Activated naive CD8-positive, alpha-beta T cell treated with anti-CD3 and anti-CD28 coated beads, Interleukin-2, amount 10 ng/mL, durations not matched to agents 7 days and 5 days (primary cell): ENCODE measurements at places on chromosomes 4 and X. TPM values are rescaled to one million over a fixed set of nuclear protein-coding genes. Genes with fewer than 3 reads are reported as not detected.

GPR50 gene
- not detected for total RNA-seq

- H3K36me3 ChIP-seq: peaks cover 1% of the 10 kb centered on the region
- no peak for DNase-seq
- no peaks in the 10 kb centered on the region for H3K27me3 ChIP-seq
- H3K4me1 ChIP-seq: no peaks in the 10 kb centered on the region
- H3K27ac ChIP-seq: no peak overlapping the region
These were observed 69.5 kb downstream of the PDE5A start for GRCh38 chr4:119559044-119559647.

CXCL11 gene
- total RNA-seq: not detected

- no peaks in the 10 kb centered on the region for H3K4me1 ChIP-seq
- H3K27ac ChIP-seq: no peak overlapping the region
- no peak overlapping the region for H3K4me3 ChIP-seq
These were observed 28.6 kb downstream of the SULT1B1 start for GRCh38 chr4:69731847-69732246.

DNA sequence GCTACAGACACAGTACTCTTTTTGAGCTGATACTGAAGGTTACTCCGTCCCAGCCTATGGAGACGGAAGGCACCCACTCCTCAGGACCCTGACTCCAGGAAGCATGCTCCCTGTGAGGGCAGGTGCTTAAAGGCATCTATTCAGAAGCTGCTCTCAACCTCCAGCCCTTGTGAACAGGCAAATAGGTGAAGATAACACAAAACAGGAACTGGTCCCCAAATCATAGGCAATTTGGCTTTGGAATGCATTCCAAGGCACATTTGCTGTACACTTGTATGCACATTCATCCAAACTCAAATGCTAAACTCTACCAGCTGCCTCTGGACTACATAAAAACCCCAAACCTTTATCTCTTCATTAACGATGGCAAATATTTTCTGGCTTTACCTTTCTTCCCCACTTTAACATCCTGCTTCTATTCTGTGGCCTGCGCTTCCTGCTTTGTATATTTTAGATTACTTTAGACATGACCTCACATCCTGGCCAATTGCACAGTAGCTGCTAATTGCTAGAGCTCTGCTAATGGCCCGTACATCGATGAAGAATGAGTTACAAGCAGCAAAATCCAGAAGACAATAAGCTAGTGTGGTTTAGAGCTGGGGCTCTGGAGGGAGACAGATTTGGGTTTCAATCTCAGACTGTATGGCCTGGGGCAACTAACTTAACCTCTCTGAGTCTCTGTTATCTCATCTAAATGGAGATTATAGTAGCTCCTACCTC is 3.2 kb downstream of the SEL1L3 start:
- no peaks in the 10 kb centered on the region for H3K27me3 ChIP-seq
- DNase-seq: no peak
- peaks cover 59% of the 10 kb centered on the region for H3K4me1 ChIP-seq

NDP gene
- total RNA-seq: not detected

- H3K27me3 ChIP-seq: peaks cover 2% of the 10 kb centered on the region
- no peak overlapping the region for H3K4me3 ChIP-seq
- H3K36me3 ChIP-seq: peaks cover 4% of the 10 kb centered on the region
- DNase-seq: no peak
- H3K4me1 ChIP-seq: peaks cover 7% of the 10 kb centered on the region
These were observed 3.8 kb upstream of the CENPC start for GRCh38 chr4:67549123-67549522.

DNA sequence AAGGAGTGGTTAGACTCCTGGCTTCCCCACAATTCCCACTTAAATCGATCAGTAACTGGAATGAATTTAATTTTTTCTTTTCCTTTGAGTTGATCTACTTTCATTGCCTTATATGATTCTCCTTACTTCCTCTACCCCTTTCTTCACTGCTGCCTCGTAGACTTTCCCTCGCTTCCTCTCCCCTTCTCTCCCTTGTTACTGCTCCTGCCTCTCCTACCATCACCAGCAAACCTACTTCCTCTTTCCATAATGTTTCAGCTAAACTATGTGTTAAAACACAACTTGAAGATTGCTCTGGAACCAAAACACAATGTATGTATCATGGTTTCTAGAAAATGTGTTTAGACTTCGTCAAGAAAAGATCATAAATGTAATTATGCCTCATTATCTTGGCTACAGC is 132.0 kb upstream of the TET2 start:
- no peak overlapping the region for H3K4me3 ChIP-seq
- H3K27me3 ChIP-seq: peaks cover 7% of the 10 kb centered on the region
- no peak for DNase-seq
- H3K27ac ChIP-seq: no peak overlapping the region

- no peaks in the 10 kb centered on the region for H3K27me3 ChIP-seq
- peaks cover 53% of the 10 kb centered on the region for H3K4me1 ChIP-seq
- H3K4me3 ChIP-seq: peak overlapping the region; percentile 86
- peaks cover 30% of the 10 kb centered on the region for H3K36me3 ChIP-seq
- H3K27ac ChIP-seq: peak overlapping the region; percentile 99
These were observed 19.1 kb downstream of the SH3BP2 start for GRCh38 chr4:2811830-2812611.

DNA sequence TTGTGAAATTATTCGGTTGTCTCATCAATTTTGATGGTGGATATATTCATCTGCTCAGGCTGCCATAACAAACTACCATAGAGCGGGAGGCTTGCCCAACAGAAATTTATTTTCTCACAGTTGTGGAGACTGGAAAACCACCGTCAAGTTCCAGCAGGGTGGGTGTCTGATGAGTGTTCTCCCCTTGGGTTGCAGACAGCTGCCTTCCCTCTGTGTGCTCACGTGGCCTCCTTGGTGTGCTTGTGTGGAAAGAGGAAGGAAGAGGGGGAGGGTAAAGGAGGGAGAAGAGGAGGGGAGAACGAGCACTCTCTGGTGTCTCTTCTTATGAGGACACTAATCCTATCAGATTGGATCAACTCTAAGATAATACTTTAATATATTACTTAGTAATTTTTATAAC is 123.8 kb upstream of the TEX13D start:
- no peaks in the 10 kb centered on the region for H3K36me3 ChIP-seq
- peaks cover 17% of the 10 kb centered on the region for H3K4me1 ChIP-seq
- no peak overlapping the region for H3K27ac ChIP-seq
- H3K4me3 ChIP-seq: no peak overlapping the region

DNA sequence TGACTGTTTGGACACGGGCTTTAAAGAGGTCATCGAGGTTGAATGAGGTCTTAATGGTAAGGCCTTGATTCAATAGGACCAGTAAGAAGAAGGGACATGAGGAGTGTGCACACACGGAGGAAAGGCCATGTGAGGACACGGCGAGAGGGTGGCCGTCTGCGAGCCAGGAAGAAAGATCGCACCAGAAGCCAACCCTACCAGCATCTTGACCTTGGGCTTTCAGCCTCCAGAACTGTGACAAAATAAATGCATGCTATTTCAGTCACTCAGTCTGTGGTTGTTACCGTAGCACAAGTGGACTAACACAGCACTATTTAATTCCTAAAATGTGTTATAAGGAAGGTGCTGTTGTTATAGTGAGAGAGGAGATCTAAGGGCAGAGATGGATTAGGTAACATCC is 468.6 kb upstream of the FAT1 start:
- DNase-seq: no peak
- H3K36me3 ChIP-seq: no peaks in the 10 kb centered on the region
- H3K4me1 ChIP-seq: no peaks in the 10 kb centered on the region

GRCh38 chr4:90845777-90846176 is 718.6 kb downstream of the CCSER1 start:
- H3K27me3 ChIP-seq: no peaks in the 10 kb centered on the region
- H3K4me1 ChIP-seq: no peaks in the 10 kb centered on the region
- H3K36me3 ChIP-seq: no peaks in the 10 kb centered on the region
- no peak overlapping the region for H3K27ac ChIP-seq
- DNase-seq: no peak
- H3K4me3 ChIP-seq: no peak overlapping the region

GRCh38 chrX:22739276-22739675 is 260.5 kb upstream of the DDX53 start:
- no peak overlapping the region for H3K27ac ChIP-seq
- H3K4me3 ChIP-seq: no peak overlapping the region
- no peaks in the 10 kb centered on the region for H3K4me1 ChIP-seq

GRCh38 chrX:123756320-123756719 is 23.5 kb upstream of the THOC2 start:
- no peak overlapping the region for H3K4me3 ChIP-seq
- H3K36me3 ChIP-seq: no peaks in the 10 kb centered on the region

DNA sequence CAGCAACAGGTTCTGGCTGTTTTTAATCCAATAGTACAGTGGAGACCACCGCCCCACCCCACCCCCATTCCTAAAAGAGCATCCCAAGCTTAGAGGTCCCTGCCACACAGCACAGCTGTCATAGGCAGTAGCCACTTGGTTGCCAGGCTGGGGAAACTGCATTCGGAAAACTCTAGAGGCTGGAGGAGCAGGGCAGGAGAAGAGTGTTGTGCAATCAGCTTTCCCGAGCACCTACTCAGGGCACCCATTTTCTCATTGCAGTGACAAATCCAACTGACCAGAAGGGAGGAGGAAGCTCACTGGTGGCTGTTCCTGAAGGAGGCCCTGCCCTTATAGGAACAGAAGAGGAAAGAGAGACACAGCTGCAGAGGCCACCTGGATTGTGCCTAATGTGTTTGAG is 1.1 kb downstream of the CXCL1 start:
- H3K27ac ChIP-seq: no peak overlapping the region
- no peak overlapping the region for H3K4me3 ChIP-seq
- DNase-seq: no peak
- H3K4me1 ChIP-seq: no peaks in the 10 kb centered on the region
- H3K27me3 ChIP-seq: peaks cover 16% of the 10 kb centered on the region

DNA sequence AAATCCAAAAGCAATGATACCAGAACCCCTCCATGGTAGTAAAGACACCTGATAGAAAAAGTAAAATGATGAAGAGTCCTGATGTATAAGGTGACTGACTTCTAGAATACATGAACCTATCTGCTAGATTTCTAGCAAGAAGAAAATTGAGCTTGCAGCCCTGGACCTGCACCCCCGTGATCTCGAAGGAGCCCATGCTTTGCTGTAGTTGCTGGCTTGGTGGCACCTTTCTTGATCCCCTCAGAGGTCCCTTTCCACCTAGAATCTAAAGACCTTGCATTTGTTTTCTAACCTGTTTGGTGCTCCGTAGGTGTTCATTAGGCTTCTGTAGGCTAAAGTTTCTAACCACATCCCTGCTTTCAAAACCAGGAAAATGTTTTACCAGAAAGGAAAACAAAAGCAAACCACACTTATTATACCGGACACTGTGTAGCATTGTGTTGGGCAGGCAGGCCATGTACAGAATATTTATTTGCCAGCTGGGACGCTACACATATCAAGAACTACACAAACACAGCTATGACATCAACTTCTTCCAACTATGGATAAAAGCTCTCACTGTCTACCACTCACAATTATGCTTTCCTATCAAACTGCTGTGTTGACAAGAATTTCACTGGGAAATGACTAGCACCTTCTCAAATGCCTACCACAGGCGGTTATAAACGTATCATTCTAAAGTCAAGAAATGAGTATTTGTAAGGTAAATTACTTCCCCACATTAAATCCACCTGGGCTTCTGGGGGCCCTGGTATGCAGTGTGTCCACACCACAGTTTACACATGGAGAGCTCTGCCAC is 316.2 kb downstream of the UNC5C start:
- H3K27ac ChIP-seq: peak overlapping the region; percentile 35
- no peaks in the 10 kb centered on the region for H3K27me3 ChIP-seq
- H3K36me3 ChIP-seq: no peaks in the 10 kb centered on the region
- peaks cover 7% of the 10 kb centered on the region for H3K4me1 ChIP-seq

- no peak for DNase-seq
- H3K27ac ChIP-seq: no peak overlapping the region
- no peak overlapping the region for H3K4me3 ChIP-seq
- H3K27me3 ChIP-seq: no peaks in the 10 kb centered on the region
- no peaks in the 10 kb centered on the region for H3K4me1 ChIP-seq
These were observed 600.5 kb upstream of the SLIT2 start for GRCh38 chr4:19650903-19651864.

SCML1 gene
- 6.6 TPM for total RNA-seq

- H3K27me3 ChIP-seq: no peaks in the 10 kb centered on the region
- H3K27ac ChIP-seq: no peak overlapping the region
- no peaks in the 10 kb centered on the region for H3K36me3 ChIP-seq
- no peak for DNase-seq
- peaks cover 1% of the 10 kb centered on the region for H3K4me1 ChIP-seq
These were observed 34.6 kb downstream of the PDLIM5 start for GRCh38 chr4:94486372-94486801.

SLIT2 gene
- total RNA-seq: not detected

DNA sequence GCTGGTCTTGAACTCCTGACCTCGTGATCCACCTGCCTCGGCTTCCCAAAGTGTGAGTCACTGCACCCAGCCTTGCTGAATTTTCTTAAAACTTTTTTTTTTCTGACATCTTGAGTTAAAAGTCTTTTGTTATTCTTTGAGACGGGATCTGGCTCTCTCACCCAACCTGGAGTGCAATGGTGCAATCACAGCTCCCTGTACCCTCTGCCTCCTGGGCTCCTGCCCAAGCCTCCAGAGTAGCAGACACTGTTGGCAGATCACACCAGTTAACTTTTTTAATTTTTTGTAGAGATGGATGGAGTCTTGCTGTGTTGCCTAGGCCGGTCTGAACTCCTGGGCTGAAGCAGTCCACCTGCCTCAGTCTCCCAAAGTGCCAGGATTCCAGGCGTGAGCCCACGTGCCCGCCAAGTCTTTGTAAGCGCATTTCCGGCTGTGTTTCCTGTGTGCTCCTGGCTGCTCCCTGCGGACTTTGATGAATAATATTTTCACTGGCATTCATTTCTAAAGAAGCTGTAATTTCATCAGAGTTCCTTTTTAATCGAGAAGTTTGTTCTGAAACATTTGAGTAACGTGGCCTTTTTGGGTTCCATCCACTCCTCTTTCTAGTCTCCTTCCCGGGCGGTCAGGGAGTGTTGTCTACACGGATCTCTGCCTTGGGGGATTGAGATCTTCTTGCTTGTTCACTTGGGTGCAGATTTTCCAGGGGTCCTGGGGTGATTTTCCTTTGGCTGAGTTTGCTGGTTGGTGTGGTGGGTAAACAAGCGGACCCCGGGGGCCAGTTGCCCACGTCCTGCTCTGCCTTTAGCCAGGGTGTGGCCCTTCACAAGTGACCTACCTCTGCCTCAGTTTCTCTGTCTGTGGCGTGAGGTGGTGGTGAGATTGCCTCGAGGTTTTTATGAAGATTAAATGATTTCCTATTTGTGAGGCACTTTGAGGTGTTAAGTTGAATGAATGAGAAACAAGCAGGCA is 44.4 kb downstream of the PCGF3 start:
- H3K36me3 ChIP-seq: peaks cover 13% of the 10 kb centered on the region
- no peak overlapping the region for H3K27ac ChIP-seq
- no peaks in the 10 kb centered on the region for H3K27me3 ChIP-seq
- H3K4me3 ChIP-seq: no peak overlapping the region
